Left renal pelvis (tissue), 4 donors: ENCODE measurements at places on chromosomes 6 and 20.

DNA sequence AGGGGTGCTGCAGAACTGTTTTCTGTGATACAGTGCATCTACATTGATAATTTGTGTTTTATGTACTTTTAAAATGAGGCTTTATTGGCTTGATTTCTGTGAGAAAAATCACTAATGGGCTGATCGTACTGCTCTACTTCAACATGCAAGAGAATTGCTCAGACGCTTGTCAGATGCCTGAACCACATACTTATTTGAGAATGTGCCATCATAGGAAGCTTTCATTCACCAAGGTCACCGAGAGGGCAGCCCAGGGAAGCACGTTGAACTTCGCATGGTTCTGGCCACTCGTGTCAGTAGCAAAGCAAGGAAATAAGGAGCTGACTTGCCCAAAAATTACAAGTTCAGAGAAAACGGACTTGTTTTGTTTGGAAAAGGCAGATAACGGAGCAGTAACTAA, 168.5 kb upstream of the AKAP12 start:
- no peak for DNase-seq

- DNase-seq: no peak
Observed at GRCh38 chr20:51447097-51447764, 95.3 kb downstream of the NFATC2 start.

DNA sequence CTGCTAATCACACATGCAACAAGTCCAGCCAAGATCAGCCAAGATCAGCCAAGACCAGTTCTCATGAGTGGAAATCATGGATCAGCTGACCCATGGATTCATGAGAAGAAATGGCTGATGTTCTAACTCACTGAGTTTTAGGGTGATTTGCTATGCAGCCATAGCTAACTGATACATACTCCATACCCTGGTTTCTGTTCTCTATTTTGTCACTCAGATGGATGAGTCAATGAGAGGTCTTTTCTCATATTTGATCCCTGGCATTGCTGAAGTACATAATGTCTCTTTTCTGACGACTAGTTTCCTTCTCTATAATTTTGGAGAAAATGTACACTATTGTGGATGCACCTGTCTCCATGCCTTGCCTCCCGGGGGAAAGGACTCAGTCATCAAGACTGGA, 118.4 kb upstream of the LY86 start:
- no peak for DNase-seq

DNA sequence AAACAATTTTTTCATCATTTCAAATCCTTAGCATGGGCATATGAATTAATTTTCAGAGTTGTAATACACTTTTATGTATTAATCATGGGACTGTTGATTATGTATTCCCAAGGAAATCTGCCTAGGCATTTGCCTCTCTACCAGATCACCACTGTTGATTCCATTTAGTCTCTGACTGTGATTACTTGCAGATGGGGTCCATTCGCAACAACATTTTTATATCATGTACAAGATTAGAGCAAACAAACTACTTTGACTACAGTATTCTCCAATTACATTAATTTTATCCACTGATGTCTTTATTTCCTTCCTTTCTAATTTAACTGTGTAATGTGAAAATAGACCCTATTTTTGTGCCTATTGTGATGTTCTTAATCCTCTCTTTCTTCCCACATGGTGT, 831.4 kb upstream of the SLC35B3 start:
- DNase-seq: no peak

- no peak for DNase-seq
Observed at GRCh38 chr6:154001494-154002285, 37.4 kb upstream of the OPRM1 start.

- no peak for DNase-seq
Observed at GRCh38 chr20:34689486-34689885, 12.6 kb upstream of the PIGU start.

GRCh38 chr6:24902782-24903181, 33.0 kb downstream of the RIPOR2 start:
- DNase-seq: no peak

DNA sequence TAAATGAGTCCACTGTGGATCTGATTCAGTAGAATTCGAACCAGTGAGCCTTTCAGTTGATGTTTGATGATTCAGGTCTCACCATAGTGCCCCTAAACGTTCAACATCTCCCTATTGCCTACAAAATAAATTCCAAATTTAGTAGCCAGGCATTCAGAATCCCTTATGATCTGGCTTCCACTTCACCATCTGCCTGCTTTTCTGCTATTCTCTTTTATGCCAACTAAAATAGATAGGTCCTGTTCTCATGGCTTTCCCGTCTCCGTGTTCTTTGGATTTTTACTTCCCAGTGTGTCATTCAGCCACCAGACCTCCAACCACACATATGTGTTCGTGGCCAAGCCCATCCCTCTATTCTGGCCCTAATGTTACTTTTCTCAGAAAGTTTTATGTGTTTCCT, 410.4 kb downstream of the LMBRD1 start:
- no peak for DNase-seq

- DNase-seq: no peak
Observed at GRCh38 chr6:165721356-165721755, 58.3 kb upstream of the PDE10A start.

- DNase-seq: no peak
Observed at GRCh38 chr6:104829183-104829958, 30.3 kb downstream of the HACE1 start.

DNA sequence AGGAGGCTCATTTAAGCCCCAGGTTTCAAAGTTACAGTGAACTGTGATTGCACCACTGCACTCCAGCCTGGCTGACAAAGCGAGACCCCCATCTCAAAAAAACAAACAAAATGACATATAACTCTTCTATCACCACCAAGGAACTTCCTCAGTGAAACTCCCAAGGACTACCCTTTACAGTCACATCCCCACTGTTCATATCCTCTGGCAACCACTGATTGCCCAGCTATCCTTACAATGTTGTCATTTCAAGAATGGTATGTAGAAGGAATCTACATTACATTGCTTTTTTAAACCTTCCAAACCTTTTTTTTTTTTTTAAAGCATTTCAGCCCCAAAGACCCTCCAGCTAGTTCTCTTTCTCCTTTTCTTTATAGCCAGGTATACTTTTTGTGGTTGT, 123.1 kb upstream of the CARMIL1 start:
- DNase-seq: no peak

GRCh38 chr20:51339721-51340450, 202.6 kb downstream of the NFATC2 start:
- DNase-seq: no peak

DNA sequence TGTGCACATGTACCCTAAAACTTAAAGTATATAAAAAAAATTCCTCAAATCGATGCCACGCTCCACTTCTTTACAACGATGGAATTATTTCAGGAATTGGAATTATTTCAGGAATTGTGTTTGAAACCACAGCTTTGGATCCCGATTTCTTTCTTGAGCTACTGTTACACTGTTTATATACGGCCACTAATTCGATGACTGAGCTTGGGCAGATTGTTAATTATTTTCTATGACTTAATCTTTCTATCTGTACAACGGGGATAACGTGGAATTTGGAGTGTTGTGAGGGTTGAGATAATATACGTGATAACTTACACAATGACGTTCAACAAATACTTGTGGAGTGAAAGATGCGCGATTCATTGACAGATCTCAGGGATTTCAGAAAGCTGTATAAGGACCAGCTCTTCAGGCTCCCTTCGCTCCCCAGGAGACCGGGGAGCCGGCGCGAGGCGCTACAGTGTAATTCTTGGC, 171.3 kb downstream of the SLC16A10 start:
- DNase-seq: no peak
